CD4-positive, alpha-beta T cell treated with Interferon alpha-2 for 1 hour (primary cell): ENCODE measurements at places on chromosomes 16 and 17.

DNA sequence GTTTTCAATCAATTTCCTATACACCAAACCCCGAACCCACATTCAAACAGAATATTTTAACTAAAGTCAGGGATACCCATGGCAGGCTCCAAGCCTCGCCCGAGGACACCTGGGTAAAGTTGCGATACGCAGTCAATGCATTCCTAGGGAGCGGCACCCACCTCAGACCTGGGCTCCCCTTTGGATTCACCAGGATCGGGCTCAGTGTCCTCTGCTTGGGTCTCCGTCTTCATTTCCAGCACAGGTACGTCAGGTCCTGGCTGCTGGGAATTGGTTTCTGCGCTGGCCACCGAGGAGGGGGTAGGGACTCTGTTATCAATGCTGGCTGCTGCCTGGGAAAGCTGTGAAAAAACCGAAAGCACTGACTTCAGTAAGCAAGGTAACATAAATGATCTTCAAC is 51.7 kb upstream of the TRAP1 start:
- no peak for DNase-seq

DNA sequence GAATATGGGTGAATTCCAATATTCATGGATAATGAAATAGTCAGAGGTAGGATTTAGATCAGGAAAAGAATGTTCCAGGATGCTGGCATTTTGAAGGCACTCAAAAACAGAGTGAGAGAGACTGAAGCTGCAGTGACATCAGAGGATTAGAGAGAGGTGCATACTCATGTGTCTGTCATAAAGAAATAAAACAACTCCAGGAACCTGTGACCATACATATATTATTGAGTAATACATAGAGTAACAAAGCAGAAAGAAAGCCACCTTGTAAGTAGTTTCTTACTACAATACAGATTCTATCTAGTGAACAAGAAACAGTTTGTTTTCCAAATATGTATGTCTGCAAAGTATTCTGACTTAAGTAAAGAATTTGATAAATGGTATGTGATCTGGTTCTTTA is 62.3 kb upstream of the PHOSPHO1 start:
- DNase-seq: no peak

GRCh38 chr16:52572656-52573055 is 25.7 kb upstream of the TOX3 start:
- DNase-seq: no peak

GRCh38 chr16:70647441-70648359 is 1.3 kb downstream of the IL34 start:
- no peak for DNase-seq

DNA sequence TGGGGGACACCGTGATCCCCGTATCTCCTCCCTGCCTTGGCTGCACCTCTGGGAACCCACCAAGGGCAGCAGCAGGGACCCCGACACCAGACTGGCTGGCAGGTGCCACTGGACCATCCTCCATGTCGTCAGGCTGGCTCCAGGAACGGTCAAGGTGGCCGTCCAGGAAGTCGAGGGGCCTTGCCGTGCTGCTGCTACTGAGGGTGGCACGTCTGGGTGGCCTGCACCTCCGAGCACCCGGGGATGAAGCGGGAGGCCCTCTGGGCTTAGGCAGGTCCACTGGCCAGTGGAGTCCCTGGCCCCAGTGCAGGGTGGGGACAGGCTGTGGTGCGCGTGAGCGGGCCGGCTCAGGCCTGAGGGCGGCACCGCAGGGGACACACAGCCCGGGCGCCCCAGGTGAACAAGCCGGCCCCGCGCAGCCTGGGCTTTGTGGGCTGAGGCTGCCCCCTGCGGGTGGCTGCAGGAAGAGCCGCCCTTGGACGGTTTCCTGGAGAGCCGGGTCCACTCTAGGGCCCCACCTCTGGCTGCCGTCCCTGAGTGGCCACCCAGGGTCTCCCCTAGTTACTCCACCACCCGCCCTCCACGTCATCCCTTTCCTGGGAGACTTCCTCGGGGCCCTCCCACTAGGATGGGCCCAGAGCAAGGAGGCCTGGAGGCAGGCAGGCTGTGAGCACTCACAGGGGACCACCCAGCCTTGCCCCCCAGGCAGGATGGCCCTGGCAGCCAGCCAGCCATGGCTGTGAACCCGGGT is 42.8 kb upstream of the ZC3H18 start:
- peak; percentile 67 for DNase-seq

- DNase-seq: peak; percentile 54
Observed at GRCh38 chr16:85659805-85660511, 28.8 kb downstream of the GINS2 start.

DNA sequence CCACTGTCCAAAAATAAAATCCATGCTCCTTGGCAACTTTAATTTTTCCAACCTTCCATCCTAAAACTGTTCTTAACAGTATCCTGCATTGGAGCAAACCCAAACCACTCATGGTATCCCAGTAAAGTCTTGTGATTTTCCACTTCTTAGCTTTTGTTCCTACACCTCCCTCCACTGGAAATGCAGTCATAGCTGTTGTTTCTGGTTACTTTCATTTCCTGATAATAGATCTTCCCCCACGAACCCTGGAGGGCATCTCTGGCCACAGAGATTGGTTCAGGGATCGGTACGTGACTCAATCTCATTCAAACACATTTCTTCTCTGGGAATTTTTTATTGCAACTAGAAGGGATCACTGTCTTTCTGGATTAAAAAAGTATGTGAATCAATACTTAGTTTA is 276.0 kb downstream of the GRIN2A start:
- no peak for DNase-seq

- no peak for DNase-seq
Observed at GRCh38 chr17:50719924-50720794, 756 bp downstream of the LUC7L3 start.
